ENCODE measurements at places on chromosomes 16 and 17. TPM values are rescaled to one million over a fixed set of nuclear protein-coding genes. Genes with fewer than 3 reads are reported as not detected.

The GNAO1 gene
- total RNA-seq: 23.3 TPM

GRCh38 chr17:42543190-42544079, 7.4 kb downstream of the NAGLU start:
- no peak overlapping the region for H3K4me3 ChIP-seq
- no peak overlapping the region for H3K27ac ChIP-seq
- no peaks in the 10 kb centered on the region for H3K4me1 ChIP-seq
- H3K27me3 ChIP-seq: no peaks in the 10 kb centered on the region

GRCh38 chr16:74650966-74651567, 15.6 kb downstream of the RFWD3 start:
- no peaks in the 10 kb centered on the region for H3K27me3 ChIP-seq
- peaks cover 7% of the 10 kb centered on the region for H3K36me3 ChIP-seq
- no peak for DNase-seq
- H3K27ac ChIP-seq: no peak overlapping the region
- H3K4me3 ChIP-seq: no peak overlapping the region

DNA sequence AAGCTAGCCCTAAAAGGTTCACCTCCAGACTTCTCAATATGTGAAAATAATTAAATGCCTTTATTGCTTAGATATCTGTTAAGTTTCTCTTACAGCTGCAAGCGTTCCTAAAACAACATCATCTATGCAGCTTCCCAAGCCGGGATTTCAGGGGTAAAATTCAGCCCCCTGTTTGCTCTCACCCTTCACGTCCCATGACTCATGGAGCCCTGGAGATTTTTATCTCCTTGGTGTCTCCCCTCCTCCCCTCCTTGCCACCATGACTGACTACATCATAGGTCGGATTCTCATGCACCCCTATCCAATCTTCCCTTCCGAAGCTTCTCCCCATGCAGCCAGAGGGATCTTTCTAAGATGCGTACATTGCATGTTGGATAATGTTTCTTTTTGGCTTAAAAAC, 21.0 kb upstream of the CACNG4 start:
- H3K4me3 ChIP-seq: no peak overlapping the region
- no peak for DNase-seq
- no peak overlapping the region for H3K27ac ChIP-seq
- H3K4me1 ChIP-seq: no peaks in the 10 kb centered on the region
- H3K27me3 ChIP-seq: no peaks in the 10 kb centered on the region
- H3K36me3 ChIP-seq: no peaks in the 10 kb centered on the region

GRCh38 chr17:43377056-43377810, 21.6 kb upstream of the ARL4D start:
- H3K4me3 ChIP-seq: no peak overlapping the region
- no peaks in the 10 kb centered on the region for H3K27me3 ChIP-seq
- no peaks in the 10 kb centered on the region for H3K36me3 ChIP-seq
- H3K4me1 ChIP-seq: no peaks in the 10 kb centered on the region

GRCh38 chr17:29451121-29451742, 61.1 kb downstream of the TAOK1 start:
- no peak for DNase-seq
- no peaks in the 10 kb centered on the region for H3K27me3 ChIP-seq
- H3K36me3 ChIP-seq: peaks cover 12% of the 10 kb centered on the region

Measured in right lobe of liver (tissue), 6 donors.